ENCODE measurements at places on chromosomes 7 and 10. TPM values are rescaled to one million over a fixed set of nuclear protein-coding genes. Genes with fewer than 3 reads are reported as not detected.

The UCMA gene
- polyA plus RNA-seq: not detected

DNA sequence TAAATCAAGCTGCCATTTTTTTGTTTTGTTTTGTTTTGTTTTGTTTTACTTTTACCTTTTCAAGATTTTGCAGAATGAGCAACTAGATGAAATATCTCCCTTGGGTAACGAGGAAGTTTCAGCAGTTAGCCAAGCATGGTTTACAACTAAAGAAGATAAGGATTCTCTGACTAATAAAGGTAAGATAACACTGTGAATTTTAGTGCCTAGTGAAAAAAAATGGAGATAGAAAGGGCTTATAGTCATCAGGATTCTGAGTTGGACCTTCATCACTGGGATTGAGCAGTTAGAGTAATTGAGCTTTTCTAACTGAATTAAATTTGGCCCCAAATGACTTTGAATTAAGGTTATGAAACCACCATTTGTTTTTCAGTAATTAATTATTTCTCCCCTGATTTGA, 21.2 kb downstream of the DMTF1 start:
- DNase-seq: no peak

GRCh38 chr7:23471106-23471859, 992 bp upstream of the IGF2BP3 start:
- DNase-seq: no peak

The PTF1A gene
- not detected for polyA plus RNA-seq

DNA sequence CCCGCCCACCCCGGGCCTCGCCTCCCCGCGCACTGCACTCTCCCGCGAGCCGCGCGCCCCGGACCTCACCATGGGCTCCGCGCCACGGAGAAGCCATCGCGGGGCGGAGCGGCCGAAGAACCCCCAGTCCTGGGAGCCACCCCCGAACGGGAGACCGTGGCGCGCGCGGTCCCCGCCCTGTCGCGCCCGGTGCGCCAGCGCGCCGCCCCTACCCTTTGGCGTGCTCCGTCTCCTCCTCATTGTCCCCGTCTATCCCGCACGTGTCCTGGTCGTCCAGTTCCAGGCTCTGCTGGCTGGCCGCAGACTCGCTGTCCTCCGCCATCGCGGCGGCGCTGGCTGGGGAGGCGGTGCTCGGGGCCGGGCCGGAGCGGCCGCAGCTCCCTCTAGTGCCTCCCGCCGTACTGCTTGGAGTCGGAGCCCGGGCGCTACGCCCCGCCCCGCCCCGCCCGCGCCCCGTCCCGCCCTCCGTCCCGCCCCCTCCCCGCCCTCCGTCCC, at the start of gene NMT2:
TSS of gene NMT2 (minus strand) at position 403 of the 495 bp plus-strand sequence. CDS start at position 322, 81 bp downstream.
- no peak for DNase-seq

The IRF5 gene
- 5.0 TPM for polyA plus RNA-seq

GRCh38 chr10:69791812-69792211, 9.9 kb upstream of the COL13A1 start:
- DNase-seq: no peak

DNA sequence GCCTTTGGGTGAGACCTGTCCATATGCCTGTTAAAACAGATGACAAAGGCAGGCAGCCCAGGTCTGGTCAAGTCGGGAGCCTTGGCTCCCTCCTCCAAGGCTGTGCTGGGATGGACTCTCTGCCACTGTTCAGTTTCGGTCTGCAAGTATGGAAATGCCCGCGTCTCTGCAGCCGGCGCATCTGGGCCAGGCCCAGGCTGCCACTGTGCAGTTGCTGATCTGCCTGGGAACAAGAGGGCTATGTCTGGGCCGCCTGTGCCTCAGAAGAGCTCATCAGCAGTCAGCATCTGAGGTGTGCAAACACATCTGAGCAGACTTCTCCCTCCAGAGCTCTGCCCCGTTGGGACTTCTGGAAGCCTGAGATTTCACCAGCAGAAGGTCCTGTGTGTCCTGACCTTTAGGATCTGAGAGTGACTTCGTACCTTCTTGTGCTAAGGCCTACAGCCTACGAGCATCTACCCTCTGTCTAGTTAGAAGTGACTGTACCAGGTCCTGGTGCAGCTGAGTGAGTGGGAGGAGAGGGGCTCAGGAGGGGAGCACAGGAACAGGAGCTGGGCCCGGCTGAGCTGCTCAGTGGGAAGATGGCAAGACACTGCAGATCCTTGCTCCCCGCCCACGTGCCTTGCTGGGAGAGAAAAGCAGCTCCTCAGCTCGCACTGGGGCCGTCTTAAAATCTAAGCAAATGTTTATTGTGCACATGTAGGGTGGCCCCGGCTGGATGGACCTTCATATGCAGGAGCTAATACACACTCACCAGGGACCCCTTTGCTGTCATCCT, 50.9 kb downstream of the DOCK1 start:
- DNase-seq: no peak

Measured in urinary bladder (tissue), 4 donors.